ENCODE measurements at places on chromosomes 11 and 22. TPM values are rescaled to one million over a fixed set of nuclear protein-coding genes. Genes with fewer than 3 reads are reported as not detected.

GRCh38 chr22:27115410-27115809 lies 458.0 kb downstream of the MIAT start:
- no peak overlapping the region for H3K27ac ChIP-seq
- H3K27me3 ChIP-seq: peaks cover 10% of the 10 kb centered on the region
- H3K4me3 ChIP-seq: no peak overlapping the region

DNA sequence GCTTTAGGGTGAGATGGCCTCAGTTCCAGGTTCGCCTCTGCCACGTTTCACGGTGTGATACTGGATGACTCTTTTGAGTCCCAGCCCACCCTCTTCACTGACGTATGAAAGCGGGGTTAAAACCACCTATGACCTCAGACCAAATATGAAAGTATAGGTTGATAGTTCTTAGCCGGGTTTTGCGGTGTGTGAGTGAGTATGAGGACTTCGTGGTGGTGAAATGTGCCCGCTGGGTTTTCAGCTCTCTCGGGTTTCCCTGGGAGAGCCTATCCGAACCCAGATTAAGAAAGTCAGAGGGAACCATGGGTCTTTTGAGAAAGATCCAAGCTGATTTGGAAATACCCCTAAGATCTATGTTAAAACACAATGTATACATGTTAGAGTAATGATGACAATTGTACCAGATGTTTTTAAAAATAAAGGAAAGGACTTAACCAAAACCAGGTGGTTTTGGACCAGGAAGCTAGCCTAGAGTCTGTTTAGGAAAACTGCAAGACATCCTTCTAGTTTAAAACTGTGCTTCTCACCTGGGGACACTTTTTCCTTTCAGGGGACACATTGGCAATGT lies 25.8 kb upstream of the ST3GAL4 start:
- peak overlapping the region; percentile 64 for H3K4me3 ChIP-seq
- peaks cover 13% of the 10 kb centered on the region for H3K36me3 ChIP-seq
- H3K27ac ChIP-seq: peak overlapping the region; percentile 97
- H3K4me1 ChIP-seq: peaks cover 77% of the 10 kb centered on the region
- peaks cover 17% of the 10 kb centered on the region for H3K27me3 ChIP-seq

DNA sequence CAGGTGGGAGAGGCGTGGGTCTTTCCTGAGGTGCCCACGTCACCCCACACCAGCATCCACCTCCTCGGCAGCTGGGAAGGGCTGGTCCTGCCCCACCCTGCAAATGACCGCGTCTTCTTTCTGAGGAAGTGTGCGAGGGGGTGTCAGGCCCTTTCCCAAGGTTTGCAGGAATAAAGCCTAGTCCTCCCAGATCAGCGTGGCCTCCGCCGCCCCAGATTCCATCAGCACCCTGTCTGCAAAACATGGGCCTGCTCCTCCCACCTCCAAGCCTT lies 14.4 kb upstream of the SLC39A13 start:
- H3K36me3 ChIP-seq: no peaks in the 10 kb centered on the region
- peaks cover 1% of the 10 kb centered on the region for H3K27me3 ChIP-seq
- peak overlapping the region; percentile 93 for H3K27ac ChIP-seq
- H3K4me1 ChIP-seq: peaks cover 66% of the 10 kb centered on the region
- H3K4me3 ChIP-seq: peak overlapping the region; percentile 76

GRCh38 chr22:24282401-24282800 lies 11.8 kb downstream of the SPECC1L start:
- no peak overlapping the region for H3K4me3 ChIP-seq
- no peak for DNase-seq
- peaks cover 2% of the 10 kb centered on the region for H3K27me3 ChIP-seq
- peaks cover 48% of the 10 kb centered on the region for H3K4me1 ChIP-seq
- no peak overlapping the region for H3K27ac ChIP-seq

DNA sequence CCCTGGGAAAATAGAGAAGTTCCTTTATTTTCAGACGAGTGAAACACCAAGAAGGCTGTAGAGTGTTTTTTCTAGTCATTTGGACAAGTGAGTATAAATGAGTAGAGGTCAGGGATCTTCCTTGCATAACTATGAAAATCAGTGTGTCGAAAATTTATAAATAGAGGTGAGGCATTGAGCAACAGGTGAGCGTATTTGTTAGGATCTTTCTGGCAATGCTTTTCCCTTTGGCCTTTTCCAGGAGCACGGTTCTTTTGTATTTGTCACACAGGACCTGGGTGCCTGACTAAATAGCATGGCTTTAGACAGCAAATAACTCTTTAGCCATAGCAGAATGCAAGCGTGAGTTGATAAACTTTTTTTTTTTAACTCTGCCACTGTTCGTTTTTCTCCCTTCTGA lies 19.6 kb upstream of the ARHGAP42 start:
- no peaks in the 10 kb centered on the region for H3K36me3 ChIP-seq
- no peaks in the 10 kb centered on the region for H3K4me1 ChIP-seq

GRCh38 chr11:62266558-62266957 lies 3.4 kb upstream of the SCGB2A2 start:
- no peak overlapping the region for H3K4me3 ChIP-seq
- H3K36me3 ChIP-seq: no peaks in the 10 kb centered on the region
- no peak overlapping the region for H3K27ac ChIP-seq

Gene B4GALNT4
- polyA plus RNA-seq: not detected

Gene BDNF
- not detected for polyA plus RNA-seq

Gene PKNOX2
- not detected for polyA plus RNA-seq

Gene CASP12
- not detected for polyA plus RNA-seq

Measured in immature natural killer cell (primary cell).